ENCODE measurements at places on chromosomes 12 and 14. TPM values are rescaled to one million over a fixed set of nuclear protein-coding genes. Genes with fewer than 3 reads are reported as not detected.

- H3K4me1 ChIP-seq = peaks cover 22% of the 10 kb centered on the region
- peaks cover 61% of the 10 kb centered on the region for H3K36me3 ChIP-seq
- H3K27ac ChIP-seq = no peak overlapping the region
- no peaks in the 10 kb centered on the region for H3K27me3 ChIP-seq
- DNase-seq = no peak
Observed at GRCh38 chr14:69770559-69770958, 3.6 kb downstream of the SRSF5 start.

GRCh38 chr12:132108211-132108832 is 35.8 kb downstream of the DDX51 start:
- H3K27me3 ChIP-seq = no peaks in the 10 kb centered on the region
- no peak overlapping the region for H3K4me3 ChIP-seq

DNA sequence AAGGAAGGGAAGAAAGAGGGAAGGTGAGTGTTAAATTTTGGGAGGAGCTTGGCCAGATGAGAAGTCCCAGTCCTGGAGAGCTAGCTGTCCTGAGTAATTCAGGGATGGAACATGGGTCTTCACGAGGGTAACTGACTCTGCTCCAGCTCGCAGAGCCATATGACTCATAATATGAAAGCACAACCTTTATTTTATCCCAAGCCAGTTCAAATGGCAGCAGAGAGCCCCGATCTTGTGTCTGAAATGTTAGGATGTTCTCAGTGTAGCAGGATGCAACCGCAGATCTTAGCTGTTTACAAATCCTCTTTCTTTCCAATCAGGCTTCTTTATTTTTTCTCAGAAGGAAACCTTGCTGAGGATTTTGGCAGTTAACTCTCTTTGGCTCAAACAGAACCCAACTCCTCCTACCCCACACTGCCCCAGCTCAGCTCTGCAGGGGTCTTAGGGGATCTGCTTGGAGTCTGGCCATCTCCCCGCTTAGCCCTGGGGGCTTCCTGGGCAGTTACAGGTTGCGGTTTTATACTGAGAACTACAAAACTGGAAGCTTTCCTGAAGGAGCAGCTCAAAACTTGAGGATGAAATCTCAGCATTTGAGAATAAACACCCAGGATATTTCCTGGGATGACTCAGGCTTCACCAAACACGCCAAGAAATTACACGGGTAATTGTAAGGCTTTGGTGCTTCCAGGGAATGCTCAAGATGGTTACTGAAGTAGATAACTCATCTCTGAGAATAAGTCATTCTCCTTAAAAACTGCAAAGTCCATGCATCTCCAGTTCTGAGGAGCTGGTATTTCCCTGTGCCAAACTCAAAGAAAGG is 92.5 kb downstream of the VCPKMT start:
- peak overlapping the region; percentile 17 for H3K27ac ChIP-seq
- no peak overlapping the region for H3K4me3 ChIP-seq
- H3K27me3 ChIP-seq = no peaks in the 10 kb centered on the region
- no peaks in the 10 kb centered on the region for H3K36me3 ChIP-seq
- no peak for DNase-seq

DNA sequence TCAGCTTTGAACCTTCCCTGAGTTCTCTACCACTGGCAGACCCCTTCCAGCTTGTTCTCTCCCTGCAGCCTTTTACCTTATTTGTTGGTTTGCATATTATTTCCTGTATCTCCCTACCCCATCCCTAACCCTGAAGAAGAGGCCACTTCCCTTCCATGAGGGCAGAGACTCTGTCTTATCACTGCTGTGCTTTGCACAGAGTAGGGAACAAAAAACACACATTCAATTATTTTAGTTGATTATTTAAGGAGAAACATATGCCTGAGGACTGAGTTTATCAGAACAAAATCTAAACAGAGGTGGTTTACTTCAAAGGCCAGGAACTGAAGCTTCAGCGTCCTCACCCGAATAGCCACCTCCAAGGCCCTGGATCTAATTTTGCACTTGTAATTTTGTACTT is 111.7 kb upstream of the RFLNA start:
- H3K36me3 ChIP-seq = no peaks in the 10 kb centered on the region
- no peaks in the 10 kb centered on the region for H3K27me3 ChIP-seq
- no peak overlapping the region for H3K27ac ChIP-seq
- no peaks in the 10 kb centered on the region for H3K4me1 ChIP-seq
- no peak overlapping the region for H3K4me3 ChIP-seq

- no peaks in the 10 kb centered on the region for H3K4me1 ChIP-seq
- DNase-seq = no peak
- H3K27ac ChIP-seq = no peak overlapping the region
- H3K36me3 ChIP-seq = no peaks in the 10 kb centered on the region
- no peak overlapping the region for H3K4me3 ChIP-seq
- H3K27me3 ChIP-seq = no peaks in the 10 kb centered on the region
Observed at GRCh38 chr12:104555648-104556047, 98.9 kb downstream of the CHST11 start.

GRCh38 chr14:100067971-100068959 is 3.0 kb downstream of the EVL start:
- H3K36me3 ChIP-seq = no peaks in the 10 kb centered on the region
- no peak overlapping the region for H3K27ac ChIP-seq
- H3K4me1 ChIP-seq = peaks cover 4% of the 10 kb centered on the region
- DNase-seq = no peak
- H3K4me3 ChIP-seq = no peak overlapping the region

DNA sequence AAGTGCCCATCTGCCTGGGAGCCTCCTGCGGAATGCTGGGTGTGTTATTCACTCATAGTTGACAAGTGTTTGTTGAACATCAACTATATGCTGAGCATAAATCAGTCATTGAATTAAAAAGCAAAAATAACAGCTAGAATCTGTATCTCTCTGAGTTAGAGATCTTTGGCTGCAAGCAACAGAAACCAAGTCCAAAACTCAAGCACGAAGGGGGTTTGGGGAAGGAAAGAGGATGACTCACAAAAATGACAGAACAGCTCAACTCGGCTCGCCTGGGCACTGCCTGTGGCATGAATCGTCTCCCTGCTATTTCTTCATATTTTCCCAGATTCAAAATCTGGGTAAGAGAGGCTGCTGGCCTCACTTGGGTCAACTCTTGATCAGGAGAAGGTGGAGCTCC is 72.6 kb upstream of the NCOR2 start:
- no peak overlapping the region for H3K4me3 ChIP-seq
- no peak overlapping the region for H3K27ac ChIP-seq
- no peaks in the 10 kb centered on the region for H3K36me3 ChIP-seq
- DNase-seq = no peak
- H3K27me3 ChIP-seq = no peaks in the 10 kb centered on the region
- H3K4me1 ChIP-seq = no peaks in the 10 kb centered on the region

GRCh38 chr12:39032448-39032847 is 127.1 kb upstream of the CPNE8 start:
- H3K4me1 ChIP-seq = no peaks in the 10 kb centered on the region
- H3K27ac ChIP-seq = no peak overlapping the region
- DNase-seq = no peak
- no peak overlapping the region for H3K4me3 ChIP-seq
- no peaks in the 10 kb centered on the region for H3K27me3 ChIP-seq

GRCh38 chr14:72869407-72870329 is 24.2 kb downstream of the DPF3 start:
- no peak overlapping the region for H3K27ac ChIP-seq
- no peaks in the 10 kb centered on the region for H3K4me1 ChIP-seq
- no peak overlapping the region for H3K4me3 ChIP-seq
- DNase-seq = no peak
- no peaks in the 10 kb centered on the region for H3K36me3 ChIP-seq

DNA sequence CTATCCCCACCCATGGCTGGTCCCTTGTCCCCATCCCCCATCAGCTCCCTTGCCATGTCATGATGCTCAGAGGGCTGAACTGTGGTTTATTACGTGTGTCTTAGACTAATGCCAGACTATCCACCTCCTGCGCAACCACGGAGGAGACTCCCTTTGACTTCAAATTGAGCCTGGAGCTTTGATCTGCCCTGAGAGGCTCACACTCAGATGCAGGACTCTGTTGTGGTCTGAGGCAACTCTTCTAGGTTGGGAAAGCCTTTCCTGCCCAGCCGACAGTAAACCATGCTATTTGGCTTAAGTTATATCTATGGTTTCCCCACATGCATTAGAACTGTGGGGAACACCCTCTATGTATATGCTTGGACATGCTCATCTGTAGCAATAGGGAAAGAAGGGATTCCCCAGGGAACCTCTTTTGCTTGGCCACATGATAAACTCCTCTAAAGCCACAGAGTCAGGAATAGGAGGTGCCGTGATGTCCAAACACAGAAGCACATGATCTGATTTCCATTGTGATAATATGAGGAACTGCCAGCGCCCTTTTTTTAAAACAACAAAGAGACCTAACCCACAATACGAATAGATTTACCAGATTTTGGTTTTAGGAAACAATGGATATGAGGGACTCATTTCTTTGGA is 11.1 kb upstream of the LGALS3 start:
- no peaks in the 10 kb centered on the region for H3K27me3 ChIP-seq
- no peak for DNase-seq
- H3K27ac ChIP-seq = peak overlapping the region; percentile 75

DNA sequence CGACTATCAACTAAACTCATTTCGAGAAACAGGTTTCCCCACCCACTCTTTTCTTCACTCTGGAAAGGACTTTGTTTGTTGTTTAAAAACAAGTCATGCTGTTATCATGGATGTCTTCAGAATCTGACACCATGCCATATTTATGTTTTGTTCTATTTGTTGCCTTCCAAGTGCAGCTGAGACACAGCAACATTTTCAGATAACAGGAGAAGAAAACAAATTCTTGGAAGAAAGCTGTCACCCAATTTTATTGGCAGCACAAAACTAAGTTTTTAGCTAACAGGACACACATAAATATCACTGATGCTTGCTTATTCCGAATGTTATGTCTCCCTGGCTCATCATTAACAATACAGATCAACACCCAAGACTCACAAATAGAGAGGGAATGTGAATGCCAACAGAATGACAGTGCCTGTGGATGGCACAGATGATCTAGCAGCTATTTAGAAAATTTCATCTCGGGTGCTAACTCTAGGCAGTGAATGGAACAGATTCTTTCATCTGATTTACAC is 147.9 kb downstream of the RPS29 start:
- H3K4me1 ChIP-seq = peaks cover 19% of the 10 kb centered on the region
- peak; percentile 85 for DNase-seq
- H3K4me3 ChIP-seq = no peak overlapping the region
- H3K27ac ChIP-seq = no peak overlapping the region

DNA sequence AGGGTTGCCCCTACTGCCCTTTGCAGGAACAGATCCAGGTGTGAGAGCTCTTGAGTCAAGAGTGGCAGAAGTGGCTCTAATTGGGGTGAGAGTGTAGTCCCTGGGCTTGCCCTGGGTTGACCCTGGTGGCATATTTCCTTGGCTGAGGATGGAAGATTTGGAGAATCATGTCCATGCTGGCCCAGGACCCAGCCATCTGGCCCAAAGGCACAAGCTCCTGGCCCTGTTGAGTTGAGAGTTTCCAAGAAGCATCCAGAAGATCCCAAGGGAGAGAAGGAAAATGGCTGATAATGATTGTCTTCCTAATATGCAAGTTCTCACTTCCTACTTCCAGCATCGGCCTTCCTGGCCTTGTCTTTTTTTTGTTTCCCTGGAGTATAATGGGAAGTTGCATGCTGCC is 55.5 kb upstream of the SRSF5 start:
- no peaks in the 10 kb centered on the region for H3K27me3 ChIP-seq
- peak overlapping the region; percentile 11 for H3K27ac ChIP-seq
- H3K4me1 ChIP-seq = peaks cover 29% of the 10 kb centered on the region
- peaks cover 11% of the 10 kb centered on the region for H3K36me3 ChIP-seq

DNA sequence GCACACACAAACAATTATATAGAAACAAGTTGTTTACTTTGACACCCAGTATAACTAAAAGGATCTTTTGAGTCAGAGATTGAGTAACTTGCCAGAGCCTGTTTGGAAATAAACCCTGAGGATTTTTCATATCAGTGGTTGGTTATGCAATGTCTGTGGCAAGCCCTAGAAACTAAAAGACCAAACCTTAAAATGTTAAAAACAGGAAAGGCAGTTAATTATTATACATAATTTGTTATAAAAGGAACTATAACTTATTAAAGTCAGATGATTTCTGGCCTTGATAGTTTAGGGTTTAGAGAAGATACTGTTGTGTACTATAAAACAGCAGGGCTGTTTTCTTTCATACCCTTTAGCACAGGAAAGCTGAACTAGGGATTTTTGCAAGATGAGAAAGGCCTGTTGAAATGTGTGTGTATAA is 44.1 kb downstream of the PSEN1 start:
- no peak for DNase-seq
- H3K36me3 ChIP-seq = no peaks in the 10 kb centered on the region
- no peak overlapping the region for H3K4me3 ChIP-seq
- H3K27me3 ChIP-seq = no peaks in the 10 kb centered on the region
- H3K4me1 ChIP-seq = no peaks in the 10 kb centered on the region

- H3K4me3 ChIP-seq = no peak within 1 kb of the TSS
- H3K36me3 ChIP-seq = peaks cover 2% of the 10 kb centered on the region
- no peak within 1 kb of the TSS for H3K27ac ChIP-seq
Observed at GRCh38 chr12:50952510-50952909, at the start of gene HIGD1C. Gene HIGD1C, plus strand, starts transcription at chr12:50952544. Its CDS starts 1,455 bp downstream, at chr12:50953999.

DNA sequence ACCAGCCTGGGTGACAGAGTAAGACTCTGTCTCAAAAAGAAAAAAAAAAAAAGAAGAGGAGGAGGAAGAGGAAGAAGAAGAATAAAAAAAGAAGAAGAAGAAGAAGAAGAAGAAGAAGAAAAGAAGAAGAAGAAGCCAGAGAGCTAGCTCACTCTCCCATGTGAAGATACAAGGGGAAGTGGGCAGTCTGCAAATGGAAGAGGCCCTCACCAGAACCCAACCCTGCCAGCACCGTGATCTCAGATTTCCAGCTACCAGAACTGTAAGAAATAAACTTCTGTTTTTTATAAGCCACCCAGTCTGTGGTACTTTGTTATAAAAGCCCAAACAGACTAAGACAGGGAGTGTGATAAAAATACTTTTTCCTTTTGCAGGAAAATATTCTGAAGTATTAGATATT is 130.7 kb downstream of the ETNK1 start:
- no peak for DNase-seq
- H3K27ac ChIP-seq = no peak overlapping the region
- no peak overlapping the region for H3K4me3 ChIP-seq
- no peaks in the 10 kb centered on the region for H3K4me1 ChIP-seq
- no peaks in the 10 kb centered on the region for H3K27me3 ChIP-seq

The REP15 gene
- 2.1 TPM for total RNA-seq

The DPY19L2 gene
- total RNA-seq = 4.3 TPM

The PLEKHA5 gene
- 26.6 TPM for total RNA-seq

The BIN2 gene
- total RNA-seq = 22.9 TPM

The KCNMB4 gene
- total RNA-seq = 6.0 TPM

The SERPINA6 gene
- total RNA-seq = 0.34 TPM

The FLRT2 gene
- 14.3 TPM for total RNA-seq

The ARF6 gene
- 46.2 TPM for total RNA-seq

The LRR1 gene
- total RNA-seq = 6.9 TPM

The TMEM179 gene
- 0.12 TPM for total RNA-seq

The SERPINA5 gene
- not detected for total RNA-seq

The ACVRL1 gene
- total RNA-seq = 101 TPM

The CLEC1A gene
- total RNA-seq = 18.7 TPM

The CHFR gene
- 59.9 TPM for total RNA-seq
